Dorsolateral prefrontal cortex (tissue), 122 donors: ENCODE measurements at places on chromosomes 2 and 18. TPM values are rescaled to one million over a fixed set of nuclear protein-coding genes. Genes with fewer than 3 reads are reported as not detected.
A peak's percentile ranks its signal among the peaks of the same experiment; 100 is the strongest.

The CACNB4 gene
- 143 TPM for total RNA-seq

The FAP gene
- 10.9 TPM for total RNA-seq

- no peak for DNase-seq
Measured at GRCh38 chr2:236888794-236889780, 196.6 kb upstream of the COPS8 start.

DNA sequence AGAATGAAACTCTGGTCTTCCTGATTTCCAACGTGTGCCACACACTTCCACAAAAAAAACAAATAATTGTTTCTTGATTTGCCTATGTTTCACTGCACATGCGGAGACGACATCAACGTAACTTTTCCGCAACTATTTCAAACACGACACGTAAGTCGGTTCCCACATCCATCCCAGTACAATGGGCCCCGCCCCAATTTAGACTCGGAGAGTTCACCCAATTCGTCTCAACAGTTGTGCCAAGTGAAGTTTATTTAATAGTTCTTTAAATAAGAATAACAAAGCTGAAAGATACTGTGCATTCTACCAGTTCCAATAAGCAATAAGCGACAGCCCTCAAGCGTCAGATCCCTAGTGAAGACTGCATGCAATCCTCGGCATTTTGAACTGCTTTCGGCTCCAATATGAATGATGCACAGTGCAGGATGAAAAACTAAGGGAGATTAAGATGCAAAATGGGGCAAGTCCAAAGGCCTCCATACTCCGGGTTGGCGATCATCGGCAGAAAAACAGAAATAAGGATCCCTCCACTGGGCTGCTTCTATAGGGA, 664 bp downstream of the CCT4 start:
- DNase-seq = no peak

The CCDC85A gene
- total RNA-seq = 26.1 TPM

- DNase-seq = no peak
Measured at GRCh38 chr2:216220976-216221375, 111.8 kb downstream of the XRCC5 start.

The HJURP gene
- total RNA-seq = not detected

The DQX1 gene
- total RNA-seq = 0.74 TPM

DNA sequence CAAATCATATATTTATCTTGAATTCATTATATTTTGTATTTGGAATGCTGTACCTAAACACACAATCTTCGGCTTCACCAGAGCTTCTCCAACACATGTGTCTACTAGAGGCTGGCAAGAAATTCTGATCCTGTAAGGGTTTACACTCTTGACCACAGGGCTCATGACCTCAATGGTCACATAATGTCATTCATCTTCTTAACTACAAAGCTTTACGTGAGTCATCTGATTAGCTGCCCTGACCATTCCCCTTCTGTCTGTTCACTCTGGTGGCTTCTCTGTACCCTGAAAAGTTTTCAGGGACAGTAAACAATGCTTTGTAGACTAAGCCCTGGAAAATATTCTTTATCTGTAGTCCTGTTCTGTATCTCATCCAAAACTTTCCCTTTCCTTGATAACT, 423.9 kb downstream of the CMPK2 start:
- DNase-seq = no peak

DNA sequence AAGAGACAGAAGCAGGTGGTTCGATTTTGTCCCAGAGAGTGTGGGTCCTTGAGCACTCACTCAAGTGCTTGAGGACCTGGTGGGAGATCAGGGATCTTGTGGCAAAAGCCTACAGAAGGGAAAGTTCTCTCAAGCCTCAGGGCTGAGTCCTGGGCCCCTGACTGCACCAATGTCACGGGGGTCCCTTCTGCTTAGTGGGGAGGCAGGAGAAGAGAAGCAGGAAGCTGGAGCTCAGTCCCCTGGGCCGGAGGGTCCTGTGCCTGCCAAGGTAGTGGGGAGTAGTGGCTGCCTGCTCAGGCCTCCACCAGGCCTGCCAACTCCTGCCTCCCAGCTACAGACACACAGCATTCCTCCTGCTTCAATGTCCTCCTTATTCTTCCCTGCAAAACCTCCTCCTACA, 11.7 kb downstream of the CAPN14 start:
- DNase-seq = no peak

GRCh38 chr2:112725545-112726457, 5.0 kb downstream of the NT5DC4 start:
- DNase-seq = no peak

DNA sequence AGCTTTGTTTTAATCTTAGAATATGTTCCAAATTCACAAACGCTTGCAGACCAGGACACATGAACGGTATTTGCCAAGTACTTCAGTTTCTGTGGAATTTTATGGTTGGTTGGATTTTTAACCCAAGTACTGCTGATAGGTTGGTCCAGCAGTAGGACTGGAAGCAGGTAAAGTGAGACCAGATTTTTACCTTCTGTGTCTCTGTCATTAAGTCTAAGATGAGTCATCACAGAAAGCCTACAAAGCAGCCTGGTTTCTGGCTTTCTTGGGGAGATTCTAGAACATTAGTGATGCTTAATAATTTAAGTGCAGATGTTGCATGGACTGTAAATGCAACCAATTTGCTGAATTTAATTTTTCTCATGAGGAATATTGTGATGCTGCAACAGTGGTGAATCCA, 100.5 kb downstream of the SCG2 start:
- no peak for DNase-seq

DNA sequence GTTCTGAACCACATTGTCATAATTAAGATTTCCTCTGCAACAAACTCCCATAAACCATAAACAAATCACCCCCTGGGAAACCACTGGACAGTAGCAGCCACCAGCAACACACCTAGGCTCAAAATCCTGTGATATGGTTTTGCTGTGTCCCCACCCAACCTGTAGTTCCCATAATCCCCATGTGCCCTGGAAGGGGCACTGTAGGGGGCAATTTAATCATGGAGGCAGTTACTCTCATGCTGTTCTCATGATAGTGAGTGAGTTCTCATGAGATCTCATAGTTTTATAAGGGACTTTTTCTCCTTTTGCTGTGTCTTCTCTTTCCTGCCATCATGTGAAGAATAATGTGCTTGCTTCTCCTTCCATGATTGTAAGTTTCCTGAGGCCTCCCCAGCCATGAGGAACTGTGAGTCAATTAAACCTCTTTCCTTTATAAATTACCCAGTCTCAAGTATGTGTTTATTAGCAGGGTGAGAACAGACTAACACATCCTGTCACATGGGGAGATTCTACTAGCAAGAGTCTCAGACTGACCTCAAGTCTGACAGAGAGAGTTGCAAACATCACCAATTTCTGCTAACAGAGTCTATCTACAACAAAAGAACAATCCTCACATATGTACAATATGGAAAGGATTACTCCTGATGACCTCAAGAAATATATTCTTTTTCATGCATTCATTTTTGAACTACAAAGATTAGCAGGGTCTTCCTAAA, 182.6 kb downstream of the GRB14 start:
- no peak for DNase-seq

- no peak for DNase-seq
Measured at GRCh38 chr2:188668017-188668680, 306.0 kb upstream of the COL3A1 start.

DNA sequence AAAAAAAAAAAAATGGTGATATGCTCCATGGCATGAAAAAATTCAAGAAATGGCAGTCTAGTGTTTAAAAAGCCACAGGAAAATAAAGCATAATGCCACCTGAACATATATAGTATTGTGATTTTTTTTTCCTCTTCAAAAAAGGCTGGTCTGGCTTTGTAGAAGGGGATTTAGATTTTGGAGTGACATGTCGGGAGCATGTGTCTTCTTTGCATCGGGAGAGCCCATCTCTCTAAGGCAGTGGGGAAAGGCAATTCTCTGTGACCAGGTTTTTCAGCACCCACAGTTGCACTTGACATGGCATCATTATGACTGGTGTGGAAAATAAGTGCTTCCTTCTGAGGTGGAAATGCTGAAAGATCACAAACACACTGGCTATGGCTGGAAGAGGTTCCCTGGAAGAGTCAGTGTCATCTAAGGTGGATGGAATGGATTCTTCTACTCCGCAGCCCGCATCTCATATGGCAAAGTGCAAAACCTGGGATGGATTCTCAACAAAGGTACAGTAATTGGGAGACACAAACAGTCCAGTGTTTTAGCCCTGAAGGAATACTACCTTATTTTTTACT, 172.5 kb downstream of the AGAP1 start:
- DNase-seq = peak; percentile 74

The LCT gene
- total RNA-seq = not detected

GRCh38 chr18:28468901-28469300, 292.0 kb upstream of the CDH2 start:
- DNase-seq = no peak

DNA sequence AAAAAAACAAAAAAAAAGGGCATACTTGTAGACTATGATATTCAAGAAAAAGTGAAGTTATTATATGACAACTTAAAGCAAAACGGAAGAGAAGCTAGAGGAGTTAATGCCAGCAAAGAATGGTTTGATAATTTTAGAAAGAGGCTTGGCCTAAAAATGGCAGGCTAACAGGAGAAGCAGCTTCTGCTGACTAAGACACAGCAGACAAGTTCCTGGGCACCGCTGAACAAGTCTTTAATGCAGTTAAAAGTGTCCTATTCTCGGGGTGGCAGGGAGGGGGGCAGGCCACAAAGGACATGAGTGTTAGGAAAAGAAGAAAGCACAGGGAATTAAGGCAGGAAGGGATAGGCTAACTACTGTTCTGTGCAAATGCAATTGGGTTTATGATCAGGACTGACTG, 50.3 kb upstream of the GAREM2 start:
- no peak for DNase-seq

The DNAJC5G gene
- 8.3 TPM for total RNA-seq

GRCh38 chr18:21241301-21242048, 557 bp upstream of the GREB1L start:
- DNase-seq = no peak

DNA sequence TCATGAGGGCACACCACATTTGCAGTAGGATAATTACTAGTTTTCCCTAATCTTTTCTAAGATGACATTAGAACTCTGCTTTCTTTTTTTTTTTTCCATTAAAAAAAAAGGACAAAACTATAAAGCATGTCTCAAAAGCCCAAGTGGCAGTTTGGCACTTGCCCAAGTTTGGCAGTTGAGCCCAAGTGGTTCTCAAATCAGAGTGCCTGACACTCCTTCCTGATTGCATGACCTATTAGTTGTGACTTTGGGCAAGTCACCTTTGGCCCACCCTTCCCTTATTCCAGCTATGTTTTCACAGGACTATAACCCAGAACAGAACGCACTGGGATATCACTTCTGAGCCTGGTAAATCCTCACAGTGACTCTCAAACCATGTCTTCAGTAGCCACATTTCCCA, 273.0 kb downstream of the CCDC85A start:
- no peak for DNase-seq

The L3MBTL4 gene
- 32.4 TPM for total RNA-seq

DNA sequence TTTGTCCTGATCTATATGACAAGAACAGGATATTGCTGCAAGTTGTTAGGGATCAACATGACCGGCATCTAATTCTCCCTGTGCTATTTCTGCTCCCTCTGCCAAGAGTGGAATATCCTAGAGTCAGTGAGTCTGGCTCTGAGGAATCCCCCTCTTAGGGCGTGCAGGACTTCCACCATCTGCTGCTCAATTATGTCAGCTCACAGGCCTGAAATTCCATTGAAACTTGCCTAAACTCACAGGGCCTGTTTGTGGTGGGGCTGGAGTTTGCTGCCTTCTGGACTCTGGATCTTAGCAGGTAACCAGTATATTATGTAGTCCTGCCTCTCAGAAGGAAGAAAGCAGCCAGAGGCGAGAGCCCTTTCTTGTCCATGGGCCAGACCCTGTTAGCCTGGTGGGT, 323.0 kb downstream of the TSN start:
- DNase-seq = no peak

The SLC16A14 gene
- 24.9 TPM for total RNA-seq

The UGT1A6 gene
- not detected for total RNA-seq

The CIB4 gene
- total RNA-seq = 1.1 TPM

DNA sequence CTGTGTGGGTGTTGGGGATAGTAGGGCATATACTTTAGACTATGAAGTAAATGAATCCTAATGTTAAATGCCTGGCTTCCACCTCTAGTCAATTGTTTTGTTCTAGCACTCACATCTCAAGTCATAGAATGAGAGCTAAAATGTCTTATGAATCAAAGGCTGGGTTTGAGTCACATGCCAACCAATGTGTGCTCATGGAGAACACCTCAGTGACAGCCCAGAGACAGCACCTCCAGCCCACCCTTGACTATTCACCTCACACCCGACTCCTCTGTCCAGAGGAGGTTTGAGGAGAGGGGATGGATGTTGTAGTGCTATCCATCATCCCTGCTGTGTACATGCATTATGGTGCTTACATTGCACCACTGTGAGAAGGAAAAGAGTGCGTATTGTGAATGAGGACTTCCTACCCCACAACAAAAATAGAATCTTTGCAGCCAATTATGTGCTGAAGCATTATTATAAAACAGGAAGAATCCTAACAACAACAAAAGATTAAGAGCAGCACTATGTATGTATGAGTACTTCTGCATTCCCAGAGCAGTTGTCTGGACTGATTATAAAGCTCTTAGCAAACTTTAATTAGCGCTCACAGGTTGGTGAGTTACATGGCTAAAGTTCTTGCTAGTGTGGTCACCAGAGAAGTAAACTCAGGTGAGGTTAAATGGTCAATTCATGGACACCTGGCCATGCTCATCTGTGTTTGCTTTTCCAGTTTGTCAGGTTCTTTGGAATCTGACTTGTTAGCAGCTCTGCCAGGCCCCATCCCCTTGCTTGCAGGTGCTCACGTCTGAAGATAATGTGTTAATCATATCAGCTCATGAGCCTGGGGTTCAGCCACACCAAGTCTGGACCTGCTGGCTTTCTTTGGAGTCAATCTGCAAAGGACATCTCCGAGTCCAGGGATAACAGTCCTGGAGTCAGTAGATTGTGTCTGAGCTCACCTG, 55.3 kb upstream of the NABP1 start:
- DNase-seq = no peak

The LYG2 gene
- total RNA-seq = not detected

The IL37 gene
- total RNA-seq = not detected

The USP34 gene
- 169 TPM for total RNA-seq
